AG09319 (cell line): ENCODE measurements at places on chromosomes 6 and 20.

DNA sequence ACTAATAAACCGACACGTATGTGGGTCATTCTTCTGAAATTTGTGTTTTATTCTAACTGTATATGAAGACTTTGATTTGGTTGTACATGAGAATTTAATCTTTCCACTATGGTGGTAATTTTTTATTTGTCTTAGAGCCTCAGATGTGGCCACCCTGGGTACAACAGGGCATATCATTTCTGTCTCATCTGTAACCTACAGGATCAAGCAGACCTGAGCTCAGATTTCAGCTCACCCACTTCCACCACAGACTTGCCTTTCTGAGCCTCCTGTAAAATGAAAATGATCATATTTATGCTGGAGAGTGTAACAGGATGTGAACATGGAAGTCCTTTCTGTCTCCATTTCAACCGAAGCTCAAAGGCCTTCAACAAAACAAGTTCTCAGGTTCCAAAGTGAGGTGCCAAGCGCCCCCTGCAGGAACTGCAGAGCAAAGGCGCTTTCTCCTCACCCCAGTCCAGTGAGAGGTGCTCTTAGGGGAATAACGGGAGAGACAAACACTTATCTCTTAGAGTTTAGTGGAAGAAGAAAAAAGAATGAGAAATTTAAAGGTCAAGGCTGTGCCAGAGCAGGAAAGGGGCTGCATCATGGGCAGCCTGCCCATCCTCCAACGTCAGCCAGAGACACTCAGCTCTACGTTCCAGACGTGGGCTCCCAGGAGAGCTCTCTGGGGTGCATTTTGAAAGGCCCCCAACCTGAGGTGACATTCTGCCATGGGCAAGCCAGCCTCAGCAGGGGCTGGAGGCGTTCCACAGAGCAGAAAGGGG lies 23.0 kb upstream of the CD24 start:
- DNase-seq = peak; percentile 12

DNA sequence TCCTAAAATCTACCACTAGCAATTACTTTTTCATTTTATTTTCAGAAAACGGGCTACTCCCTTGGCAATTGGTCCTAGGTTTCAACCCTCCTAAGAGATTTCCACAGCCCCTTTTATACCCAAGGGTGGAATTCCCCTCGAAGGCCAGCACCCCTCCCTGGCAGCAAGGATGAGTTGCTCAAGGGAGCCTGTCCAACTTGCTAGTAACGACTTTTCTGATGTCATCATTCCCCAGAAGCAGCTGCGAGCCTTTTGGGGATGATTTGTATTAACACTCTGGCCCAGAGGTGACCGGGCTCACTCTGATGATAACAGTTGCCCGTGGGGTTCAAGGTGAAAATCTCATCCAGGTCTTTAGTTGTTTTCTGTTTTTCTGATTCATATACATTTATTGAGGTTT lies 30.7 kb upstream of the NAA20 start:
- DNase-seq = no peak

DNA sequence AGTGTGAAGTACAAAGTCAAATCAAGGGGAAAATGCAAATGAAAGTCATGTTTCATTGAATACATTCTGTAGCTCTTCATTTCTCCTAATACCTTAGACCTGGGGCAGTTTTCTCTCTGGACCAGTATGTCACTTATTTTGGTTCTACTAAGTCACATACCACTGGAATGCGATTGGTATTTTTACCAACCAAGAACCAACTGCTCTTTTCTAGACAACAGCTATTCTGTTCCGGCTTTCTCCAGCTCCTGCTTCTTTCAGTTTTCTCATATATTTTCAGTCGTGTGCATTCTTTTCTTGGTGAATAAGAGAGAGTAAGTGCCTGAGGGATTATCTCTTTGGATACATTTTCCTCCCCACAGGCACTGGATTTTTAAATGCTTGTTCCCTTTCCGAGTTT lies 39.2 kb upstream of the SPACA1 start:
- DNase-seq = no peak

DNA sequence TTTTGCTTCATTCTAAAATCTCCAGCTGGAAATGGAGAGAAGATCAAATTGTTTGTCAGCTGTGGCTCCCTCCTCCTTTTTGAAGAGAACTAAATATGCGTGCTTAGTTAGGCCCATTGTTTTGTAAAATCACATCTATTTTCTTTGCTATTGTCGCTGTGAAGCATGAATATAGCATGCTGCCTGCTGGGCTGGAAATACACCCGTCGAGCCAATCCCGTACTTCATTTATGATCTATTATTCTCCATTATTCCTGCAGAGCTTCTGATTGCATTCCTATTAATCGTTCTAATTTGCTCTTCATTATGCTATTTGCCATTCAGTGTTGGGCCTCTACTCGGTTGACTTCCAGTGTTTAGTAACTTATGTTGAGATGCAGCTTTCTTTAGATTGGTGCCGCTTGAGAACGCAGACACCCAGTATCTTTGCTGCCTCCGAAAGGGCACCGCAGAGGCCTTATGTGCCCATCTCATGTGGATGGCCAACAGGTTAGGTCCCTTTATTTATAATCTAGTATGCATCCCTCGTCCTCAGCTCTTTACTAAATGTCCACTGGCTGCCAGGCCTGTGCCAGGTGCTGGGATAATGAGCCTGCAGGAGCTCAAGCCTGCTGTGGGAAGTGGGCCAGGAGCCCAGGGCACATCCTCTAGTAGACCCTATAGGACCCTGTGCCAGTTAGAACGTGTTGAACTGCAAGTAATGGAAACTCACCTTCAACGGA lies 45.6 kb downstream of the FAM50B start:
- no peak for DNase-seq

DNA sequence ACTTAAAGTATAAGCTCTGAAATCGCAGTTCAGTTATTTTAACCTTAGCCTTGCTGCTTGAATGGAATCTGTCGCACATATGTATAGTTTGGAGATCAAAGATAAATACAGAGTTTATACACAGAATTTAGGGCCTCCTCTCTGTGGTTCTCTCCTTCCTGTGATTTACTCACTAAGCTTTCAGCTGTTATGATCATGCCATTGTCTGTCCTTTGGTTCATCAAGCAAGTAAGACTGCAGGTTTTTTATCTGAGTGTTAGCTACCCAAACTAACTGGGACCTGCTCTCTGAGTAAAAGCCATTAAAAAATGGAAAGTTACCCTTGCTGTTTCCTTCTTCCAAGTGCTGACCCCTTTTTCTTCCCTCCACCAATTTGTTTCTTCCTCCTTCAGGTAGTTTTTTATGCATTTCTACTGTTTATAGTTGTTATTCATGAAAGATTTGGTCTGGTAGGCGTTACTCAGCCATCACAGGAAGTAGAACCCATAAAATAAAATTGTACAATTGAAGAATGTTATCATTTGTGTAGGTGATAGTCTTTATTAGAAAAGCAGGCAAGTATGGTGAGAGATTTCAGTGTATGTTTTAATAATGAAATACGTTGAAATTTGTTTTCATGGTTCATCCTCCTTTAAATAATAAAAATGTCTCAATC lies 33.7 kb upstream of the SUMO4 start:
- no peak for DNase-seq

DNA sequence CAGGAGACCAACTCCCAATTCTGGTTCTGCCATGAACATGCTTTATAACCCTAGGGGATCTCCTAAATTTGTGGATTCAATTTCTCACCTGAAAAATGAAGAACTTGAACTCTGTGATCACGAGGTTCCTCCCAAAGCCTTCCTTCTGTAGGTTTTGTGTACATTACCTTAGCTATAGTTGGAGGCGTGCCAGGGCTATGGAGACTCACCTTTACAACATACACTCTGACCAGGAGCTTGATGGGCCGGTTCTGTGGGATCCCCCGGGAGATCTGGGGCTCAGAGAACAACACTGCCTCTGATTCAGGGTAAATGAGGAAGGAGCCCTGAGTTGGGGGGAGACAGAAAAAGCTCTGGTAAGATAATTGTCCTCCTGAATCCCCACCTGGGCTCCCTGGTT lies 34.1 kb downstream of the ERGIC3 start:
- DNase-seq = no peak

DNA sequence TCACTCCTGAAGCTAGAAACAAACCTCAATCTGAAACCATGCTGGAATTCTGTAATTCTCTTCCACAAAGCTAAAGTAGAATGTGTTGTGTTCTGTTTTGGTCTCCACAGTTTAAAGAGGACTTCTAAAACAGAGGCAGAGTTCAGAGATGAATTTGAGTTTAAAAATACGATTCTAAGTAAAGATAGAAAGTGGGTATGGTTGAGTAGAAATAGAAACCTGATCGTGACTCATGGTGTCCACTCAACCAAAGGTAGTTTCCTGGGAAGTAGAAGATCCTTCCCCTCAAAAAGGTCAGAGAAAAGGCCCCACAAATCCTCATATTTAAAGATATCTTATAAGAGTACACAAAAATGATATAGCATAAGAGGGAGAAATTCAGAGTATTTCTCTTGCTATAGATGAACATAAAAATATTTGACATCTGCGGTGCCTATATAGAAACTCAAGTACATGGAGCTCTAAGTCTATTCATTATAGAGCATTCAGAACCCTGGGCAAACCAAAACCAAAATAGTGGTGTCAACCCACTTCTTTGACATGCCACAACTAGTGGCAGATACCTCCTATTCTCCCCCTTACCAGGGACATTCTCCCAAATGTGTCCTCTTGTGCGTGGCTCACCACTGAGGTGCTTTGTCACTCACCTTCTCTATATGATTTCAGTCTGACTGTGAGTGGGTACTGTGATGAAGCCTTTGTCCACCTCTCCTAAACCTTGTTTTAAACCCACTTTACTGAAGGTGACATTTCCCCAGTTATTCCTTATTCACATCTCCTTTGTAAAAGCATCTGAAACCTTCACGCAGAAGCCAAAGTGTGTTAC lies 84.5 kb downstream of the PLCB1 start:
- DNase-seq = no peak

- DNase-seq = no peak
Measured at GRCh38 chr6:88426005-88426404, 259.9 kb upstream of the CNR1 start.

DNA sequence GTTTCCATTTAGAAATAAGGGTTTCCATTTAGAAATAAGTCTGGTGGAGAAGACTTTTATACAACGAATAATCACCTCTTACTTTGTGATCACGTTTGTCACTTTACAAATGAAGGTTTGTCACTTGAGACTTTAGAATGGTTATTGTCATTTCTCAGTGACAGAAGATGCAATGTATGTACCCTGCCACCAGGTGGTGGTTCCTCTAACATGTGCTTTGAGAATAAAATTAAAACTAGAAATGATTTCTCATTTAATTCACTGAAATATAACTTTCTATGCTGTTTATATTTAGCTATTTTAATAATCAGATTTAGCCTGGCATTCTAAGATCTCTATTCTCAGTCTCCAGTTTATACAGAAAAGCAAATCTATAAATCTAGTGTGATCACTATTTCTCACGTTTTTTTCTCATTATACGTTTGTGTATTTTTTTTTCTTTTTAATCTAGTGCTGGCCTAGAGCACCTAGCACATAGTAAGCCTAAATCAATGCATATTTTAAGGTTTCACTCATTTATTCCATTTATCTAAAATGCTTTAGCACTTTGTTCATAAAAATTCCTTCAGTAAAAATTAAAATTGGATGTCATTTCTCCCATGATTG lies 57.4 kb upstream of the TFAP2D start:
- no peak for DNase-seq

DNA sequence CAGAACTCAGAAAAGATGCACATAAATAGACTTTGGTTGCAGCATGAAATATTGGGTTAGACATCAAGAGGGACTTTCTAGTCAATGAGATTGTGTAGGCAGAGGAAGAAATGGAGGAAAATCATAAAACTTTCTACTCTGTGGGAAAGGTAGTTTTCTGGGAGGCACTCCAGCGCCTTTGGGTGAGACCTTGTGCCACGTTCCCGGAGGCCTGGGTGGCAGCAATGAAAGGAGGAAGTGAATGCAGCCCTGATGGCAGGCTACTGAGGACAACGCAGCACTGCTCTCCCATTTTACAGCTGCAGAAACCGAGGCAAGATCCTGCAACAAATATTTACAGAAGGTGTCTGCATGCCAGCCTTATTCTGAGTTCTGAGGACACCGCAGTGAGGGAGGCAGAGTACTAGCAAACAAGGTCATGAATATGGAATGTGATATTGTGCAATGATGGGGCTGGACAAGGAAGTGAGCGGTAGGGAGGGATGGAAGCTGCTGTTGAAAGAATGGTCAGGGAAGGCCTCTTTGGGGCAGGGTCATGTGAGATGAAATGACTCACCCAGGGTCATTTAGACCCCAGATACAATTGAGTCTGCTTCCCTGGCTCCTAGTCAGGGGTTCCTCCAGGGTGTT lies 159.1 kb downstream of the TFAP2C start:
- DNase-seq = peak; percentile 81

DNA sequence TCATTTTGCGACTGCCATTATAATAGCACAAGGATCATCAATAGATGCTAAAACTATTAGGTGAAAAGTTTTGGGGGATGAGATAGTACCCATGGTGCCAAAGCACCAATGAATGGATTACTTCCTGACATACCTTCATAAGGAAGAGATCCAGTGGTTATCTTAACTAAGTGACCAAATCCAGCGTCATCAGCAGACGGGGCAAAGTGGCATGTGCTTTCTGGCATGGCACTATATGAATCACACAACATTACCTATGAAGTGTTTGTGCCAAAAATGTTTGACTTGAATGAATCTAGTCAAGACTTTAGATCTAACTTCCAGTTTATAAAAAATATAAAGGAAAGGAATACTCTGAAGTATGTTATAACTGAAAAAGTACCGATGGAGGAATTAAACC lies 10.8 kb downstream of the TRIM26 start:
- DNase-seq = no peak

GRCh38 chr6:2812695-2813094 lies 29.0 kb downstream of the SERPINB1 start:
- no peak for DNase-seq

DNA sequence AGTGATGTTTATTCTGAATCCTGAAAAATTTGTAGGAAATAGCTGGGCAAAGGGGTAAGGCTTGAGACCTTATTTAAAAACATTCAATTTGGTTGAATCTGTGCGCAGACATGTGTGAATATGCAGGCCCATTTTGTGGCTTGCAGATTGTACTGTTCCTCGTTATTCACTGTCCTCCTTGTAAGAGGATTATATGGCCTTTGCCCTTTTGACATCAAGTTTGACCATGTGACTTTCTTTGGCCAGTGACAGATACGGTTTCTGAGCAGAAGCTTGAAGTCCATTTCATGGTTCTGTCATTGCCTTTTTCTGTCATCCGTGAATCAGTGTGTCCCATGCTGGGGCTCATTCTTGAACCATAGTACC lies 13.4 kb downstream of the AFDN start:
- DNase-seq = no peak

GRCh38 chr20:15623215-15623614 lies 950.0 kb downstream of the KIF16B start:
- DNase-seq = no peak

GRCh38 chr20:3461211-3461771 lies 9.5 kb upstream of the ATRN start:
- DNase-seq = no peak
